ENCODE measurements at places on chromosomes 1 and 21.

- DNase-seq = no peak
Observed at GRCh38 chr1:67855961-67856360, 22.7 kb upstream of the GNG12 start.

DNA sequence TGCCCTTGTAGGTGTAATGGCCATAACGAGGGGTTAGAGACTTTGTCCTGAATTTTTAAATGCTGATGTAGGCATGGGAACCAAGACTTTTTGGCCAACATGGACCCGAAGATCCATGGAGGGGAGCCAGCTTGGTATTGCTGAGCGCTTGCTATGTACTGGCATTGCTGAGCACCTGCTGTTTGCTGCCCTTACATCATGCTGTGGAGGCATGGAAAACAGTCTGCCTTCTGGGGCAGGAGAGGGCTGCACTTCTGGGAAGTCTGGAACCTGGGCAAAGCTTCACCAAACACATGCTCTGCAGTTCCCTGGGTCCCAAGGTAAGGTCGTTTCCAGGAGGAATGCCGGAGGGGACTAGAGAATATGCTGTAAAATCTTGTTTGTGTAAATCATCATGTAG, 86.3 kb upstream of the CNIH3 start:
- no peak for DNase-seq

- no peak for DNase-seq
Observed at GRCh38 chr1:51192213-51192843, 43.7 kb upstream of the RNF11 start.

GRCh38 chr1:100968621-100969020, 57.0 kb downstream of the DPH5 start:
- no peak for DNase-seq

- DNase-seq = no peak
Observed at GRCh38 chr1:239244084-239244483, 142.3 kb upstream of the CHRM3 start.

GRCh38 chr21:23223882-23224281, 2225.7 kb downstream of the NCAM2 start:
- no peak for DNase-seq

- DNase-seq = no peak
Observed at GRCh38 chr1:44985747-44986359, 542 bp downstream of the EIF2B3 start.

- no peak for DNase-seq
Observed at GRCh38 chr21:19368944-19369343, 965.4 kb upstream of the TMPRSS15 start.

GRCh38 chr21:25891596-25891995, 156.8 kb downstream of the GABPA start:
- DNase-seq = no peak

DNA sequence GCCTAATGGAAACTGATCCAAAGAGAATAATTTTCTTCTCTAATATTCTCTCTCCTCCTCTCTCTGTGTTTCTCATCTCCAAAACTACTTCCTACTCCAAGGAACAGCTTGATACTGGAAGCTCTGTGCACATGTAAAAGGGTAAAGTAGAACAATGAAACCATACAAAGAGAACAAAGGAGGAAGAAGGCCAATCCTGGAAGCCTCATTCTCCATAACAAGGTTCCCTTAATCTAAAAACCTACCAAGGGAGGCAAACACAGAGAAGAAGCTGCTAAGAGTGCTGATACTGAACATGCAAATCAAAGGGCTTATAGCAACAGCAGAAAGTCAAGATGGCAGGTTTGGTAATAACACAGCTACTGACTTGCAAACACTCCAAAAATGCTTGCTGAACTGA, 44.4 kb downstream of the SIPA1L2 start:
- no peak for DNase-seq

DNA sequence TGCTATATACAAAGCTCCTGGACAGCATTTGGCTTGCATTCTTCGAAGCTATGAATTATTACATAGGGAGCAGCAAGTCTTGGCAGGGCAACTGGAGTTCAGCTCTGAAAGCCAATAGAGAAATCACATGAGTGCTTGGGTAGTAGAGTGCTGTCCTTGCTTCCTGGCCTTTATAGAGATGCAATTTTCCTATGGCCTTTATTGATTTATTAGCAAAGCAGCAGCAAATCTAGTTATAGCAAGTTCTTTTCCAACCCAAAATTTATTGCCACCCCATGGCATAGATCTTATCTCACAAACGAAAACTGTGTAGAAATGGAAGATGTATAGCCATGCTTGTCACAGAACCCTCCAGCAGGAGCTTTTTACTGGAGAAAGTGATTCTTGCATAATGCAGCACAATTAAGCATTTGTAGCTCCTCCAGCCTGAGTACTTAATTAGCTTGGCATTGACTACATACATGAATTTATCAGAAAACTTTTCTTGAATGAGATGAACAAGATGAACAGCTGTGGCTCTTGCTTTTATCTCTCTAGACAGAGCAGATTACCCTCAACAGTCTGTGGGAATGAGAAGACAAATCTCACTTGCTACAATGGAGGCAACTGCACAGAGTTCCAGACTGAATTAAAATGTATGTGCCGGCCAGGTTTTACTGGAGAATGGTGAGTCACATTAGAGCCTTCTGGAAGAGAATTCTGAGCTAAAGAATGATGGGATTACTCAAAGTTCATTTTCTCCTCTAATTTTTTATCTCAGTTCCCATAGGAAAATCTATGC, 170.1 kb downstream of the CRB1 start:
- no peak for DNase-seq

GRCh38 chr1:16172964-16173446, 17.1 kb upstream of the EPHA2 start:
- DNase-seq = no peak

DNA sequence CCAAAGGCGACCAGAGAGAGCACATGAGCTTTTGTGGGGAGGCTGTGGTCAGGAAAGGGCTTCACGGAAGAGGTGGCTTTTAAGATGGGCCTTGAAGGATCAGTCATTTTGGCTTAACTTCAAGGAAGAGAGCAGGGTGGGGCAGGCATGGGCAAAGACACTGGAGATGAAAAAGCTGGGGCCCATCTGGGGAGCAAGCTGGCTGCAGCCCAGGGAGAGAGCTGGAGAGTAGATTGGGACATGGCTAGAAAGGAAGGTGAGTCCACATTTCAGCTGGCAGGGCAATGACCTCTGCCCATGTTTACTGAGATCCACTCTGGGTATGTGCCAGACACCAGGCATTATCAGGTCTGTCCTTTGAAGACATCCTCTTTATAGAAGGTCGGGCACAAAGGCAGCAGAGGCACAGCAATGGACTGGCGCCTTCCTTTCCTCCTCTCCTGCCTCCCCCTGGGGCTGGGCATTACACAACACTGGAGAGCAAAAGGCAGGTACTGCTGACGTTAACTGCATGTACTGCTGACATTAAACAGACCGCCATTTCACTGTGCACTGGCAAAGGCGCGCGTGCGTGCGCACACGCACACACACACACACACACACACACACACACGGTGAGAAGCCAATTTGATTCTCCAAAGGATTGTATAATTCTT, 2.2 kb upstream of the UBXN10 start:
- DNase-seq = no peak

DNA sequence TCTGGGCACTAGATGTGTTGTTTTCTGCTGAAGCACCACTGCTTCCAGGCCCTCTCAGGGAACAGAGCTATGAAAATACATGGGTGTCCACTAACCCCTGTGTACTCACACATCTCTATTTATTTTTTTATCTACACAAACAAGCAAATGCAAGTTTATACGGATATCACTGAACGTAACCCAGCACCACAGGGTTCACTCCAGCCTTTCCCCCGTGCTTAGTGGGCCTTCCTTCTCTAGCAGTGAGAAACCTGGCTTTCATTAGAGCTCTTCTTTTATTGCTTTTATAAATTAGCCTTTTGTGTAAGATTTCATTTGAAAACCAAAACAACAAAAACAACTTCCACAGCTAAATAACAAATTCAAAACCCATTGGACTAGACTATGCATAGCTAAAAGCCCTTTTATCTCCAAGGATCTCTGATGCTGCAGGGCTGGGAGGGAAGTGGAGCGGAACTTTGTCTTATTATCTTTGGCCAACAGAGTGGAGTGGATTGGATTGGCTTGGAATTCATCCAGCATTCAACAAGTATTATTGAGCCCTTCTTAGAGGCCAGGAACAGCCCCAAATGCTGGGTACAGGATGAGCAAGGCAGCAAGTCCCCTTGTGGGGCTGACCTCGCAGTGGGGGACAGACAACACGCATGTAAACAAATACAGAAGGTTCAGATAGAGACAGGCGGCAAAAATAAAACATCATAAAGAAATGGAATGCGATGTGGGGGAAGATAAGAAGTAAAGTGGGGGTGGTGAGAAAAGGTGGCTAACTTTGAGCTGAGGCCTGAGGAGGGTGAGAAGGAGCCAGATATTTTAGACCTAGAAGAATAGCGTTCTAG, 371.8 kb upstream of the POU3F1 start:
- no peak for DNase-seq

GRCh38 chr1:218665221-218665620, 320.1 kb downstream of the TGFB2 start:
- DNase-seq = no peak

DNA sequence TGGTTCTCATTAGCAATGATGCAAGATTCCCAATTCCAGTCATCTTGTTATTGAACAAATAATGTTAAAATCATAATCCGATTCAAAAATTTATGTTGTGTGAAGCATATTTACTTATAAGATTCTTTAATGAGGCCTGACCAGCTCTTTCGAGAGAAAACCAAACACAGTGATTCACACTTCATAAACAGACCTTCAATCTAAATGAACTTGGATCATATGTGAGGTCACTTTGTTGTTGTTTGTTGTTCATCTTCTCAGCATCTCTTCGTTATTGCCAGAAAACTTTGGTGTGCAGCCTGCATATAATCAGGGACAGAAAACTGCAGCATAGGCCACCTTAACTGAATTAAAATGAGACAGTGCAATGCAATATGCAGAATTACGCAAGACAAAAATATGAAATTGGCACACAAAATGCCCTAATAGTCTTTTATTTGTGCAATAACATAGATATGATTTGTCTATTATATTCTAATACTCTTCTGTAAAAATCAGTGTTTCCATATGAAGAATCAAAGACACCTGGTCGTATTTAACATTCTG, 30.1 kb downstream of the NCAM2 start:
- DNase-seq = no peak

- DNase-seq = no peak
Observed at GRCh38 chr1:65424573-65424889, 4.1 kb downstream of the LEPR start.

DNA sequence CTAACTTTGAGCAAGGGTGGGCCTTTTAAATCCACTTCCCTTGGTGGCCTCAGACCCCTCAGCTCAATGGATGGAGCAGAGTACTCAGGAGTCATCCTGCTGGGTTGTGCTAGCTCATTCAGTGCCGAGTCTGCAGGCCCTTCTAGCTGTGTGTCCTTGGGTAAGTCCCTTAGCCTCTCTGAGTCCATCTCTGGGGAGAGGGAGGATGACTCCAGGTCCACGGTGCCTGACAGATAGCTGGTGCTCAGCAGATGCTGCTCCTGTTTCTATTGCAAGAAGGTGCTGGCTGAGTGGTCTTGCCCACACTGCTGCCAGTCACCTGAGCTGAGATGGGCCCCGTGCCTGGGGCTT, 11.0 kb downstream of the LDLRAP1 start:
- DNase-seq = no peak

DNA sequence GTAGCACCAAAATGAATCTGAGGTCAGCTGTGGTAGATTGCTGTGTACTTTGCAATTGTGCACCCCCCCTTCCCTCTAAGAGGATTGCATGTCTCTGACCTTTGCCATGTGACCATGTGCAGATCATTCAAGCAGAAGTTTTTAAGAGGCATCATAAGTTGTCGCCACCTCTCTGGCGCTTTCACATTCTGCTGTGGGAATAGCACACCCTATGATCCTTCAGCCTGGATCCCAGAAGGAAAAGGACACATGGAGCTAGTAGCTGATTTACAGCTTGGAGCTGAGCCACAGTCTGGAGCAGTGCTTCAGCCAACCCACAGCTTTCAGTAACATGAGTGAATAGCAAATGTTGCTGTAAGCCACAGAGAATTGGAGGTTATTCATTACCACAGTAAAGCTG, 158.5 kb downstream of the TSEN15 start:
- DNase-seq = no peak

- no peak for DNase-seq
Observed at GRCh38 chr1:72341661-72342060, 59.3 kb upstream of the NEGR1 start.

DNA sequence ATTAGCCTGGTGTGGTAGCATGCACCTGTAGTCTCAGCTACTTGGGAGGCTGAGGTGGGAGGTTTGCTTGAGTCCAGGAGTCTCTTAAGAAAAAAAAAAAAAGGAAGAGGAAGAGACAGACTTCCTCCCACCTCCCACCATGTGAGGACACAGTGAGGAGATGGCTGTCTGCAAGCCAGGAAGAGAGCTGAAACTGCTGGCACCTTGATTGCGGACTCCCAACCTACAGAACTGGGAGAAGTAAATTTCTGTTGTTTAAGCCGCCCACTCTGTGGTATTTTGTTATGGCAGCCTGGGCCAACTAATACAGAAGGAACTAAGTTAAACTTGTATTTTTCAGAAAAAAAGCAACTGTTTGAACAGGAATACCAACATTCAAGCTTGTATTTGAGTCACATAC, 21.7 kb downstream of the DOP1B start:
- no peak for DNase-seq

DNA sequence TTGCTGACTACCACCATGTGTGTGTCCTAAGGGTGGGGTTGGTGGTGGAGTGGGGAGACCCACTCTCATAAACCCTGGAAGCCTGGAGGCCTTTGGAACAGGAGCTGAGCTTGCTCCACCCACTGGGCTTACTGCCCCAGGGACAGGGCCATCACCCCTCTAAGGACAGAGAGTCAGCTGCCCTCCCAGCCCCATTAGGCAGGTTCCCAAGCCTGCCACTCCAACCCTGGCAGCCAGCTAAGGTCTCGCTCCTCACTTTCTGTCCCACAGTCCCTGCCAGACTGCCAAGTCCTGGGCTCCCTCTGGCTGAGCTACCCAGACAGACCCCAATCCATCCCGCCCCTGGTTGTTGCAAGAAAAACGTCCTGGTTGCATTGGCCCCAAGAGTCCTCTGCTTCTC, 3.8 kb downstream of the NT5C1A start:
- DNase-seq = no peak

DNA sequence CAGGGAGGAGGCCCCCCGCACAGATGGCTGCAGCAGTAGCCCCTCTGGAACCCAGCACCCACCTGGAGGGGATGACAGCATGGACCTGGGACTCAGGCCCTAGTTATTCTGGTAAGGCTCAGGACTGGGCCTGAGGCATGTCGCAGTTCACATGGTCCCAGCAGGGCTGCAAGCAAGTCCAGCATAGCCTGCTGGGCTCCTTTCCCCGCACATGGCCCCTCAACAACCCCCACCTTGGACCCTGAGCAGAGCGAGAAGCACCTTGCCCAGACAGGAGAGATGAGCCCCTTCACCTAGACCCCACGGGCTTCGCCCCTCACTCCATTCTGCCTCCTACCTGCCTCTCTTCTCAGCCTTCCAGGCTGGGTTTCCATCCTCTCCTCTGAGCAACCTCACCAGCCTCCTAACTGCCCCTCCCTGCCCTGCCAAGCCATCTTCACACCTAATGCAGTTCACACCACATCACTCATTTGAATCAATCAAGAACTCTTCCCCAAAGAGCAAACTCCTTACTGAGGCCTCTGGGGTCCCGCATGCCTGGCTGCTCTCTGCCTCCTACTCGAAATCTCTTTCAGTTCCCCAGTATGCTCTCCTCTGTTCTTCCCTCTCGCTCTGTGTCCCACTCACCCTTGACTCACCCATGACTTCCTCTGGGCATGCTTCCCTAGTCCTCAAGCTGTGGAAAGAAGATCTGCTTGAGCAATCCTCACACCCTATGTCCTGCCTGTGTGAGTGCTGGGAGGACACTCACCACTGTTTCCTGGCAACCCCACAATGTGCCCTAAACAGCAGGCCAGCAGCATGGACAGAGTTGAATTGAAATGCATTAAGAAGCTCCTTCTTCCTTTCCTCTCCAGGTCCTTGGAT, 9.4 kb upstream of the THEMIS2 start:
- no peak for DNase-seq

Data from RWPE2 (cell line).